Activated CD8-positive, alpha-beta memory T cell treated with anti-CD3 and anti-CD28 coated beads, Interleukin-2, amount 10 ng/mL, durations not matched to agents 7 days and 5 days (primary cell): ENCODE measurements at places on chromosomes 2 and 18. TPM values are rescaled to one million over a fixed set of nuclear protein-coding genes. Genes with fewer than 3 reads are reported as not detected.

Gene TACR1
- total RNA-seq: not detected

- H3K27me3 ChIP-seq: no peaks in the 10 kb centered on the region
- no peaks in the 10 kb centered on the region for H3K36me3 ChIP-seq
- H3K27ac ChIP-seq: no peak overlapping the region
- no peak overlapping the region for H3K4me3 ChIP-seq
- H3K4me1 ChIP-seq: no peaks in the 10 kb centered on the region
These were observed 768.1 kb downstream of the TMEM182 start for GRCh38 chr2:103529798-103530502.

- no peak for DNase-seq
- H3K27ac ChIP-seq: no peak overlapping the region
- peaks cover 3% of the 10 kb centered on the region for H3K27me3 ChIP-seq
- H3K4me1 ChIP-seq: peaks cover 9% of the 10 kb centered on the region
These were observed 42.1 kb downstream of the RAPH1 start for GRCh38 chr2:203492965-203493364.

Gene RAB27B
- total RNA-seq: 3.5 TPM

DNA sequence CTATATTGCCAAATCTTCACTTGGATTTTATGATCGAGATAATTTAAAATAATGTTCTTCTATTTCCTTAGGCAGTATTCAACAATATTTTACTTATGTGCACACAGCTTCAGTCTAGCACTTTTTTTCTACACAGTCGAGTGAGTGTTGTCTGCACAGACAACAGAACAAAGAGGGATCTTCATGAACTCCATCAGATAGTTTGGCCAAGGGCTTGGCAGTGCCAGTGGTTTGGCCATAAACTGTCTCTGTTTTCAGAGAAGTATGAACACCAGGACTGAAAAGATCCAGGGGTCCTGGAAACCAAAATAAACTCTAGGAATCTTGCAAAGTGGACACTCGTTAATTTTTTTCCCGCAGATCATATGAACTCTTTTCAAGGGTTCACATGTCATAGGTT is 547.3 kb downstream of the PLCL1 start:
- no peak overlapping the region for H3K4me3 ChIP-seq
- H3K36me3 ChIP-seq: no peaks in the 10 kb centered on the region
- peaks cover 16% of the 10 kb centered on the region for H3K27me3 ChIP-seq
- H3K27ac ChIP-seq: no peak overlapping the region
- H3K4me1 ChIP-seq: no peaks in the 10 kb centered on the region

Gene C2orf15
- total RNA-seq: 0.58 TPM

- peaks cover 4% of the 10 kb centered on the region for H3K27me3 ChIP-seq
- DNase-seq: no peak
- H3K27ac ChIP-seq: no peak overlapping the region
- no peaks in the 10 kb centered on the region for H3K36me3 ChIP-seq
- no peak overlapping the region for H3K4me3 ChIP-seq
These were observed 73.9 kb downstream of the VSNL1 start for GRCh38 chr2:17614174-17614930.

- no peak overlapping the region for H3K27ac ChIP-seq
- DNase-seq: no peak
- peaks cover 39% of the 10 kb centered on the region for H3K36me3 ChIP-seq
- H3K4me1 ChIP-seq: peaks cover 2% of the 10 kb centered on the region
- H3K27me3 ChIP-seq: no peaks in the 10 kb centered on the region
These were observed 71.9 kb downstream of the WDR7 start for GRCh38 chr18:56723068-56723467.
